ENCODE measurements at places on chromosomes 5 and 9. TPM values are rescaled to one million over a fixed set of nuclear protein-coding genes. Genes with fewer than 3 reads are reported as not detected.

PCDHB15 gene
- 3.3 TPM for total RNA-seq

GRCh38 chr5:141528291-141528984, 39.6 kb downstream of the PCDHGC5 start:
- no peak for DNase-seq

ZFP2 gene
- 2.1 TPM for total RNA-seq

DNA sequence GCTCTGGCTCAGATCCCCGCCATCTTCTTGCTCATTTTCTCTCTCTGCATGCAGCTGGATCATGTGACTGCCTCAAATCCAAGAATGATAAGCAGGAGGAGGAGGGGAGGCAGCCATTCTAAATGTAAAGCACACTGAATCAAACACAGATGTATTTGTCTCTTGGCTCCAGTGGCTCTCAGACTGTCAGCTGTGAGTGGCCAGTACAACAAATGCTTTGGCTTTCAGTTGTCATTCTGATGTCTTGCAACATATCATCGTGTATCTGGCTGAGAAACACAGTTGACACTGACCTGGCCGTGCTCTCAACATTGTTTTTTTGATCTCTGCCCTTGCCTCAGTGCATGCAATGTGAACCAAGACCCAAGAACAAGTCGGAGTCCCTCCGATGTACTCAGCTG, 233.1 kb downstream of the ADAMTSL1 start:
- DNase-seq, result no peak

GRCh38 chr5:37825334-37825915, 14.4 kb downstream of the GDNF start:
- DNase-seq, result no peak

DNA sequence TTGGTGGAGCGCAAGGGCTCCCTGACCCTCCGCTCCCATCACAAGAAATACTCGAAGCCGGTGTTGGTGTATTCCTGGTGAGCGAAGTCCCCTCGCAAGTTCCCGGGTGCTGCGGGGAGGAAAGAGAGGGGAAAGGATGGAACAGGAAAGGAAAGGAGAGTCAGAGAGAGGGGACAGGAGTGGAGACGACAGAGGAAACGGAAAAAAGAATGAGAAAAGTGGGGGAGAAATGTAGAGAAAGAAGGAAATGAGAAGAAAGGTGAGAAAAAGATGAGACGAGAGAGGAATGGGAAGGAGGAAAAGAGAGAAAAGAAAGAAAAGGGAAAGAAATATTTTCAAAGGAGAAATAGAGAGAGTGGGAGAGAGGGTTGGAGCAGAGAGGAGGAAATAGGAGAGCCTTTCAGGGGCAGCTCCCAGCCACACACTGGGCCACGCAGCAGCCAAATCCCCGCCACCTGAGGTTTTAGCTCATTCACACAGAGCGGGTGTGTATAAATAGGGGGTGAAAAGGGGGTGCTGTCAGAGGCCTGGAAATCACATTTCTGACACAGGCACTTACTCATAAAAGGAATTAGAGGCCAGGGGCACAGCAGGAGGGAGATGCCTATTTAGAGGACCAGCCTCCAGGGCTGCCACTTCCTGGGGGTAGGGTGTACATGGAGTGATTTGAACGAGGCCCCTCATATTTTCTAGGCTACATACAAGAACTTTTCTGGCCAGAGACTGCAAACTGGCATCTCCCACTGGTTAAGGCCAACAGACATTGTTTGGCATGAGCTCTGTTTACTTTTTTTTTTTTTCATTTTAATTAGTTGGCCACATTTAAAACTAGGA, 555 bp downstream of the CFAP95 start:
- no peak for DNase-seq

- DNase-seq, result no peak
These were observed 62.2 kb upstream of the PPARGC1B start for GRCh38 chr5:149667829-149668330.

TIFAB gene
- not detected for total RNA-seq

DNA sequence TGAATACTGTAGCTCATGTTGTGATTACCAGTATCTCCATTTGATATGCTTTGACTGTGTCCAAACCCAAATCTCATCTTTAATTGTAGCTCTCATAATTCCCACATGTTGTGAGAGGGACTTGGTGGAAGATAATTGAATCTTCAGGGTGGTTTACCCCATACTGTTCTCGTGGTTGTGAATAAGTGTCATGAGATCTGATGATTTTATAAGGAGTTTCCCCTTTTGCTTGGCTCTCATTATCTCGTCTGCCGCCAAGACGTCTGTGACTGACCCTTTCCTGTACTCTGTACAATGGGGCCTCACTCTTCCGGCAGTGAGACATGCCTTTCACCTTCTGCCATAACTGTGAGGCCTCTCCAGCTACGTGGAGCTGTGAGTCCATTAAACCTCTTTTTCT, 59.3 kb downstream of the TRIO start:
- no peak for DNase-seq

ARL10 gene
- total RNA-seq, result 5.6 TPM

DNA sequence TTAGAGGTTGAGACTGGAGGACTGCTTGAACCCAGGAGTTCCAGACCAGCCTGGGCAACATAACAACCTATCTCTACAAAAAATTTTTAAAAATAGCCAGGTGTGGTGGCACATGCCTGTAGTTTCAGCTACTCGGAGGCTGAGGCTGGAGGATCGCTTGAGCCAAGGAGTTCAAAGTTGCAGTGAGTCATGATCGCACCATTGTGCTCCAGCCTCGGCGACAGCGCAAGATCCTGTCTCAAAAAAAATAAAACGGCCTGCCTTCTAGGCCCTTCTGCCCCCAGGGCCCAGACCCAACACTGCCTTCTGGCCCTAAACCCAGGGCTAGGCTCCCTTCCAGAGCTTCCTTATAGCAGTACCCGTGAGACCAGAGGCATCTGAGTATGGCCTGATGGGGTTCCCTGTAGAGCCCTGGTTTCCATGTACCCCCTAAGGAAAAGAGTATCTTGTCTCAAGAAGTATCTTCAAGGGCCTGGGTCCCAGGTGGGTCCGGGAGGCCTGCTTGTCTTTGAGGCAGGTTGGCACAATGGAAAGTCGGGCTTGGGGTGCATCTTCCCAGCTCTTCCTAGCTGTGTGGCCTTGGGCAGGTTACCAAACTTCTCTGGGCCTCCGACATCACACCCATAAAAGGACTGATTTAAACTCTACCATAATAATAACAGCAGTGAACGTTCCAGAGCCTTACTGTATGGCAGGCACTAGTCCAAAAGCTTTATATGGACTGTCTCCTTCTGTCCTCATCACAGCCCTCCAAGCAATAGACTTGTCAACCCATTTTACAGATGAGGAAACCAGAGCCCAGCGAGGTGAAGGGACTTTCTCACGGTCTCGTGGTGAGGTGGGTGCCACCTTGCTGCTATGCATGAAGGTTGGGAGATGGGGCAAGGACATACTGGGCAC, 9.6 kb downstream of the LRRC8A start:
- DNase-seq, result no peak

DNA sequence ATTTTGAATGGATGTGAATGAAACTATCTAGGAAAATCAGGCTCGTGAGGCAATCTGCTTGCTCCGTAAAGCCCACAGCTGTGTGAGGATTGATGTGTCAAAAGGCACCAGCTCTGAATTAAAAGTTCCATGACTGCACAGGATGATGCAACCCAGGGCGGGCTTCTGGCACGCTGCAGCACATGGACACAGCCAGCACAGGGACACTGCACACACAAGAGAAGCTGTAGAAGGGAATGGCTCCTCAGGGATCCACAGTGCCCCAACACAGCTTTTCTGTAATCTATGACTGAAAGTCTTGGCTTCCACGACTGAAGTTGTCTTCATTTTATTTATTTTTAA, 151.0 kb downstream of the GCNT1 start:
- DNase-seq, result peak; percentile 19

ALDH1B1 gene
- 11.0 TPM for total RNA-seq

CD72 gene
- total RNA-seq, result 6.4 TPM

GRCh38 chr9:128099932-128100491, 27.5 kb downstream of the PTGES2 start:
- no peak for DNase-seq

- no peak for DNase-seq
These were observed 1046.2 kb downstream of the CDH12 start for GRCh38 chr5:21806943-21807342.

NADK2 gene
- 27.9 TPM for total RNA-seq

- no peak for DNase-seq
These were observed 606.5 kb upstream of the ADAMTS16 start for GRCh38 chr5:4533457-4534105.

DNA sequence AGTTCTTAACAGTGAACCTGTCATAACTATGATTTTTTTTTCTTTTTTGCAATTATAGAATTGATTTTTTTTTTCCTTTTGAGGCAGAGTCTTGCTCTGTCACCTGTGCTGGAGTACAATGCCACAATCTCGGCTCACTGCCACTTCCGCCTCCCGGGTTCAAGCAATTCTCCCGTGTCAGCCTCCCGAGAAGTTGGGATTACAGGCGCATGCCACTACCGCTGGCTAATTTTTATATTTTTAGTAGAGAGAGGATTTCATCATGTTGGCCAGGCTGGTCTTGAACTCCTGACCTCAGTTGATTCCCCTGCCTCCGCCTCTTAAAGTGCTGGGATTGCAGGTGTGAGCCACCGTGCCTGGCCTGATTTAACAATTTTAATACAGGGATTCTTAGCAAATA, 21.4 kb downstream of the UGCG start:
- no peak for DNase-seq

DNA sequence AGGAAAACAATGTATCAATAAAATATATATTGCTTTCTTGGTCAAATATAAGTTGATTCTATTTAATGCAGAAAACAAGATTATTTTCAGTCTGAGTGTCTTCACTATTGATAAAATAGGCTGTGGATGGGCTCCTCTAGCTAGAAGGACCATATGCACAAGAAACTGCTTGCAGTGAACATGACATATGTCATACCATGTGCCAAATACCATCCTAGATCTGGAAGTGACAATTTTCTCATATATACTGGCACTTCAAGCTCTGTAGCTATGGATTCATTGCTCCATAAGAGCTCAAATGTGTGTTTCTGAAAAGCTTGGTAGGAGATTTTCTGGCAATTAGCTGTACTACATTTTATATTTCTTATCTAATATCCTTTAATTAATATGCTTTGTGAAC, 95.6 kb upstream of the CDH6 start:
- no peak for DNase-seq

- DNase-seq, result no peak
These were observed 1247.9 kb upstream of the ACO1 start for GRCh38 chr9:31136524-31136923.

DNA sequence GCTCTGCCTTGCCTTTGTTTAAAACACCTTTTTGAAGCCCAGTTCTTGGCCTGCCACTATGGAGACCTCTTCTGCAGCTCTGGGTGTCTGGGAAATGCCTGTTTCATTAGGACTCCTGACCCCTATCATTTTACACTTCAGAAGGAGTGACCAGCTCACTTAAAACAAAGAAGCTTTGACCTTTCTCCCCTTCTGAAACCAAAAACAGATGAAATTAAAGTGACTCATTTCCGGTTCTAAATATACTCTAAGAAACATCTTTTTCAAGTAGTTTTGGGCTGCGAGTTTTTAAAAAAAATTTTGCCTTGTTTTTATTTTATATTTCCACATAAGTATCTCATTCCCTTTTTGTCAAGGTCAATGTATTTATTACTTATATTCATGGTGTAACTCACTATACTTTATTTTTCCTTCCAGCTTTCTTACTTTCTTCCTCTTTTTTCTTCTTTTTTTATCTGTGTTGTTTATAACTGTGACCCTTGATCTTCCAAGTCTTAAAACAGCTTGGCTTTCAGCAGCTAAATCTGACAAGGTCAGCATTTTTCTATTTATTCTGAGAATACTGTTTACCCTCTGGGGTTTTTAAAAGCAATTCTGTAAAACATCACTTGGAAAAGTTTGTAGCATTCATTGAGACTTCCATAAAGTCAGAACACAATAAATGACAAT, 672.9 kb downstream of the NR2F1-AS1 start:
- DNase-seq, result no peak

DNA sequence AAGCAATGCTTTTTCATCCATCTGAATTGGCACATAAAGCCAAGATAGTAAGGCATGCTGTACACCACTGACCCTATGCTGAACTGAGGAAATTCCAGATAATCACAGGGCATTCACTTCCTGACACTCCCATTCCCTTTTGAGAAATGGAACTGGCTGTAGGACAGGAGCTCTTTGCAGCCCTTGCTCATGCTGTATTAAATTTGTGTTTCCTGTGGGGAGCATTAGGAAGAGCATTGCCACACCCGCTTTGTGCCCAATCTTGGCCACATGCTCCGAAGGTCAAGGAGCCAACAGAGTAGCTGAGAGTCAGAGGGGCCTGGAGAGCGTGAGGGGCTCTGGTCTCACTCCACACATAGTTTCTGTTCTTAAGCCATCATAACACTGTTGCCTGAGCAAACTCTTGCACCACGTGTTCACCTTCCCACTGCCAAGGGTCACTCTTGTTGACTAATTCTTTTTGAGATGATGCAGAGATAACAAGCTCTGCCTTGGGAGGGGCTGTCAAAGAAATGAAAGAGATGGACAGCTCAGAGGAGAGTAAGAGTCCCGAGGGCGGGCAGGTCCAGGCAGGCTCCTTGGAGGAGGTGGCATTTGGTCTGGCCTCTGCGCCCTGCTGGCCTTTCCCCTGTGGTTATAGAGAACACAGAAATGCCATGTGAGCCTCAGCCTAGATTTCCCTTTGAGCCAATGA, 31.7 kb upstream of the ARAP3 start:
- no peak for DNase-seq

FOXD4L6 gene
- not detected for total RNA-seq

DNA sequence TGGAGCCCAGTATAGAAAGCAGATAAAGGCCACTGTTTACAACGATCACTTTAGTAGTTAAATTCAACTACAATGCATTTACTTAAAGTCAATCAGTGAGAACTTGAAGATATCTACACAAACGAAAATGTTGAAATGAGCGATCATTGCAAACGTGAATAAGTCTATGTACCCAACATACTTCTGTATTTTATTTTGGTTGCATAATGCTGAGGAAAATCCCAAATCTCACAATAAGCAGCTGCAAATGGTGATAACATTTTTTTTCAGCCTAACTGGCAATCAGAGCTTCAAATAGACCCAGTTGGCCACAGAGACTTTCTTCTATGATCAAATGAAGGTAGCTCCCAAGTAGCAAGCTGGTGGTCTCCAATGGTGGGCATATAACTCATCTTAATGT, 32.1 kb downstream of the PDGFRB start:
- DNase-seq, result no peak

FOXD4L3 gene
- total RNA-seq, result not detected

- DNase-seq, result peak; percentile 63
These were observed 11.5 kb downstream of the SMIM3 start for GRCh38 chr5:150789943-150790611.

GRCh38 chr5:51386916-51387883, 4.0 kb downstream of the ISL1 start:
- no peak for DNase-seq

GRCh38 chr5:171863935-171864334, 78.3 kb downstream of the SMIM23 start:
- no peak for DNase-seq

RANBP17 gene
- total RNA-seq, result 6.9 TPM

CAMK2A gene
- total RNA-seq, result not detected

REEP2 gene
- 0.88 TPM for total RNA-seq

DNA sequence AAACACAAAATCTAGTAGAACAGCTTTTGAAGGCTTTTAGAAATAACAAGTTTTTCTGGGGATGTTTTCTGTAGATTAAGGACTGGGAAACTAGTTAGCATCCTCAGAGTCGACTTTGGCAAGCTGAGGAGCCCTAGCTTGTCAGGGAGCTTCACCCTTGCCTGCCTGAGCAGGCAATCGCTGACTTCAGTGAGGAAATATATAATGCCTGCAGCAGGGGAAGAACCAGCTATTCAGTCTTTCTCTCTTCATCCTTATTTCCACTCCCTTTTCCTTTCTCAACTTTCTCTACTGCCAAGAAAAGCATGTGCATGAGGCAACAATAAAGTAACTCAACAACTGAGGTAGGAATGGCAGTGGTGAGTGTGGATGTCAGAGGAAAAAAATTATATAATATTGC, 54.7 kb downstream of the PLK2 start:
- DNase-seq, result no peak

Measured in breast epithelium (tissue), 4 donors.